Stimulated activated naive CD8-positive, alpha-beta T cell treated with anti-CD3 and anti-CD28 coated beads, Interleukin-15, Interleukin-2, amounts not matched to agents 100 U/mL and 50 U/mL, for 24 hours (primary cell): ENCODE measurements at places on chromosomes 1 and 21.

DNA sequence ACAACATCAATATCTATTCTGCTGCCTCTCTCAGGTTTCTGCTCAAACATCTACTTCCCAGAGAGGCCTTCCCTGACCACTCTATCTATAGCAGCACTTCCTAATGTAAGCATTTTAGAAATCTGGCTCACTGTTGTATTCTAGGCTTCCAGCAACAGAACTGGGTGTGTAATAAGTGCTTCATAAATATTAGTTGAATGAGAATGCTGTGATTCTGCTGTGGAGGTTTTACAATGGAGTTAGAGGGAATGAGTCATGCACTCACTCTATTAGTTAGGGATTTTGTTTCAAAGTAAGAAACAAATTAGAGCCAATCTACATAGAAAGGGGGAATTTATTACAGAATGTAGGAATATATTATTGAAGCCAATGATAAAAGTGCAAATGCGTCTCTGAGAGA, 38.6 kb upstream of the SLC35F3 start:
- no peak for DNase-seq

DNA sequence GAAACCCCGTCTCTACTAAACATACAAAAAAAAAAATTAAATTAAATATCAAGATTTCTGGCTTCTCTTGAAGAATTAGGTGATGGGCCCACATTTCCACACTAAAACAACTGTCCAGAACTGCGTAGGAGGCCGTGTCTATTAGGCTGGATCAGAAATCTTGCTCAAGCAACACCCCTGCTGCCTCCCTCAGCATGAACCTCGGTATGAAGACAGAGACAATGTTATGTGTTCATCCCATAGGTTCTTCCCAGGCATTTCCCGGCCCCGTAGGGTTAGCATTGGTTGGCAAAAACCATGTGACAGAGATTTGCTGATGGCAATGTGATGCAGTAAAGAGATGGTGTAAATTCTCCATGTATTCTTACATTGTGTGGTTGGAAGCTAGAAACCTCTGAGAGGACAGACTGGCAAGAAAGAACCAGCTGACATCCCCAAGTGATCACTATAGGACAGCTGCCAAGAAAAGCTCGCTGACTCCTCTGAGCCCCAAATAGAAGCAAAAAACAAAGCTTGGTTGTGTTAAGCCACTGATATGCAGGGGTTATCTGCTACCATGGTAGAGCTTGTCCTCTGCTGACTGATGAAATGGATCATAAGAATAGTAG, 34.5 kb downstream of the EBNA1BP2 start:
- DNase-seq = no peak

GRCh38 chr1:185317886-185318310, 855 bp upstream of the IVNS1ABP start:
- peak; percentile 77 for DNase-seq

GRCh38 chr1:149997585-149998262, 12.8 kb downstream of the OTUD7B start:
- DNase-seq = peak; percentile 11

DNA sequence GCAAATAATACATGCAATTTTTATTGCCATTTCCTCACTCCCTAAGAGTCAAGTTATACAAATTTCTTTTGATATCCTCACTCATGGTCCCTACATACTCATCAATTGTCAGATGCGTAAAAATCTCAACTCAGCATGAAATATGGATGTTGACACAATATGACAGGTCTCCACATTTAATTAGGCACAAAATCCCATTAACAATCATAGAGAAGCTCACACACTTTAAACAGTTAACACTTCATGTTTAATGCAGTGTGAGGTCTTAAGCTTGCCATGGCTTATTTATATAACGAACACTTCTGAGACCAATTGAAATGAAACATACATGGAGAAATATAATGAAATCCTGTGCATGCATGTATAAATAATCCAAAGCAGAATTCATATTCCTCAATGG, 58.6 kb downstream of the GREM2 start:
- no peak for DNase-seq

DNA sequence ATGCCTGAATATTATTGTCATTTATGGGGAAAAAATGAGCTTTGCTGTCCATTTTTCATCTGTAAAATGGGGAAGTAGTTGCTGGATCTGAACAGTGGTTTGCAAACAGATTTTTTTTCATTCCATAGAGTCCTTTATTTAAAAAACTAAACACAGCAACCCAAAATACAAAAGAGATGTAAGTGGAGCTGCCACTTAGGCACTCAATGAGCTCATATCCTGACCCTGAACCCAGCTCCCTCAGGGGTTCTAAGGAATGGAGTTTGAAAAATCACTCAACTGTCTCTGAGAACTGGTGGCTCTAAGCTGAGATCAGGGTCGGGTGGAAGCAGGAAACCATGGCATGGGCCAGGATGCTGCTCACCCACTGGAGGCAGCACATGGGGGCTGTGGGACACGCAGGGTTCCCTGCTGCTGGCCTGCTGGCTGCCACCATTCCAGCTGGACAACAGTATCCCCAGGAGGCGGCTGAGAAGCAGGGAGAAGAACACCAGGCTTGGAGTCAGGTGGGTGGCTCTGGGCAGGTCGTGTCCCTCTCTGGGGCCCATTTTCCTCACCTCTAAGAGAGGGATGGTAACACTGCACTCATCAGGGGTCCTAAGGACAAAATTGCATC, 9.6 kb upstream of the ECE1 start:
- no peak for DNase-seq

- no peak for DNase-seq
Measured at GRCh38 chr1:228753287-228753686, 18.0 kb downstream of the RHOU start.

- DNase-seq = no peak
Measured at GRCh38 chr1:5926686-5927435, 65.4 kb downstream of the NPHP4 start.

GRCh38 chr1:159999204-159999603, 32.6 kb downstream of the PIGM start:
- no peak for DNase-seq

- DNase-seq = no peak
Measured at GRCh38 chr1:214236477-214236876, 44.5 kb upstream of the SMYD2 start.

DNA sequence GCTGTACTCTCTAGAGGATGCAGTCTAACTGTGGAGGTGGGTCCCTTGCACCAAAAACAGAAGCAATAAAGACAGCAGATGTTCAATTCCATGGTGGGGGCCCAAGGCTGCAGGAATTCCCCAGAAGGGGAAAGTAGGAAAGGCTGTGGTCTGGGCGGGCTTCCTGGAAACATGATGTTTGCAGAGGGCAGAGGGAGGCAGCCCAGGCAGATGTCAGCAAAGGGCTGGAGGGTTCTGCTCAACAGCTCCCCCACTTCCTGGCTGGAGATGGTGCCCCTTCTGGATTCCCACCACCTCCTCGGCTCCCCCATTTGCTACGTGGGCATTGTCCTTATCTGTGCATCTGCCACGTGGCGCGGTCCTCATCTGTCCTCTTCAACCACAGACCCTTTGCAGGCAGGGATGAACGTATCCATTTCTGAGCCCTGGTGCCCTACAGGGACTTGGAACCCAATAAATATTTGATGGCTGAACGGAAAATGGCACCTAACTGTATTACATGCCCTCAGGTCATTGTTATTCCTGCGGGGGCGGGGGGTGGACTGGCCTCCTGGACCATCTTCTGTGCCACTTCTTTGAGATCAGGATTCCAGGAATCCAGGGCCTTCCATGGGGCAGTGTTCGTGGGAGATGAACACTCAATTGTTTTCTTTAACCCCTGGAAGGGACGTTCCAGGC, 8.4 kb upstream of the GUCA2B start:
- no peak for DNase-seq

- no peak for DNase-seq
Measured at GRCh38 chr1:29836651-29837646, 600.6 kb downstream of the PTPRU start.

GRCh38 chr21:17758683-17759082, 60.5 kb downstream of the C21orf91 start:
- no peak for DNase-seq

DNA sequence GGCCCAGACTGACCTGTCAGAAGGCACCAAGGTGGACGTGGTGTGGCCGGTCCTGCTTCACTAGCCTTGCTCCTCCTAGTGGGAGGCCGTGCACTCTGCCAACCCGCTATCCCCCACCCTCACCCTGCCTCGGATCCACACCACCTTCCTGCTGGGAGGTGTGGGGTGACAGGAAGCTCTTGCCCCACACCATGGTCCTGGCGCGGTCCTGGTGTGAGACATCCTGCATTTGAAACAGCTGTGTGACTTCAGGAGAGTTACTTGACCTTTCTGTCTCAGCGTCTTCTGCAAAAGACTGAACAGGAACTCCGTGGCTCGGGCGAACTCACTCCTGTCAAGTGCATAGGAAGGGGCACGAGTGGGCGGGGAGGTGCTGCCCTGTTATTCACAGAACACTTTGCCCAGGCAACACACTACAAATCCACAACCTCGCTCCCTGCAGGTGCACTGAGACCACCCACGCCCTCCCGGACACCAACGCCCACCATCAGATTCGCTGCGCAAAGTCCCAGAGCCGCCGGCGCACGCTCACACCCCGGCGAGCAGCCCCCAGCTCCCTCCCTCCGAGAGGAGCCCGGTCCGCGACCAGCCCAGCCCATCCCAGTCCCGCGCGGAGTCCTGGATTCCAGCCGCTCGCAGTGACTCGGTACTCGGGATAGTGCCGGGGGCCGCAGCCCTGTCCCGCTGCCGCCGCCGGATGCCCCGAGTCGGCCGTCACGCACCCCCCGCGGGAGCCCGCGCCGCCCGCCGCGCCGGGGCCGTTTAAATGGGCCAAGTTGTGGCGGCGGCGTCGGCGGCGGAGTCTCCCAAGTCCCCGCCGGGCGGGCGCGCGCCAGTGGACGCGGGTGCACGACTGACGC, at the start of gene SAMD11:
Gene SAMD11 (plus strand): TSS at position 793 of the 860 bp plus-strand sequence. CDS start 509 bp downstream, outside the sequence.
- DNase-seq = peak; percentile 73

DNA sequence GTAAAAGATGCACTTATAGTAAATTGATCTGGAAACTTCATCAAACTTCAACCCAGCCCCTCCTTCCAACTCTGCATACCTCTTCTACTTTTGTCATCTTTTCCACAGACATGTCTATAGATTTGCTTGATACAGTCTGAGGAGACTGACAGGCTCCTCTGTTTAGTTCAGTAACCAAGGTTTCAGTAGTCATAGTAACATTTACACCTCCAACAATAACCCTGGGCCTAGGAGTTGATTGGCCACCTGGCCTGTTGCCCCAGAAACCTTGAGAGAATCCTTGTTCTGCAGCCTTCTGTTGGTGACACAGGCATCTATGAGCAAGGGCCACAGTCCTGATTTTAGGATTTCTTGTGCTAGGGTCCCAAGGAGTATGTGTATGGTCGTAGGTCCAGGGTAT, at the start of gene CFAP141:
Gene CFAP141 (minus strand): TSS at position 138 of the 400 bp plus-strand sequence. CDS start 26 bp downstream, at position 112.
- DNase-seq = no peak

- no peak for DNase-seq
Measured at GRCh38 chr1:36397083-36397377, 678 bp downstream of the LSM10 start.

GRCh38 chr1:162326559-162326958, 50.1 kb downstream of the SPATA46 start:
- DNase-seq = no peak

- DNase-seq = no peak
Measured at GRCh38 chr1:7331926-7332535, 439.1 kb upstream of the VAMP3 start.
